ENCODE measurements at places on chromosomes 12 and 14.

DNA sequence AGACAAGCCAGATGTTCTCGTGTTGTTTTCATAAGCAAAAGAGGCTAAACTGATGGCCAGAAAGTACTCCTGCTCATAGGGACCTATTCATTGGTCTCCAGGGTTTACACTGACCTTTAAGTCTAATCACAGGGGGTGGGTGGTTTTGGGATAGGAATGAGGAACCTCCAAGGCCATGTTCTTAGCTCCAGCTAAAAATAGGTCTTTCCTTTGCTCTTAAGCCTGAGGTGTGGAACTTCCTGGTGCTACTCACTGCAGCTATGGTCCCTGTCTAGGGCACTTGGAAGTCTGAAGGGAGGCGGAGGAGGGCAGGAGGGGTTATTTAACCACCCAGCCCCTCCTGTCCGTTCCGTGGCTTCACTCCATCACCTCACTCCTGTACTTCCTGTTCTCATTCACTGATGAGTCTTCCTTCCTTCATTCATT is 18.6 kb downstream of the GPRC5A start:
- DNase-seq = no peak

GRCh38 chr12:131222329-131223139 is 268.8 kb downstream of the ADGRD1 start:
- DNase-seq = no peak

DNA sequence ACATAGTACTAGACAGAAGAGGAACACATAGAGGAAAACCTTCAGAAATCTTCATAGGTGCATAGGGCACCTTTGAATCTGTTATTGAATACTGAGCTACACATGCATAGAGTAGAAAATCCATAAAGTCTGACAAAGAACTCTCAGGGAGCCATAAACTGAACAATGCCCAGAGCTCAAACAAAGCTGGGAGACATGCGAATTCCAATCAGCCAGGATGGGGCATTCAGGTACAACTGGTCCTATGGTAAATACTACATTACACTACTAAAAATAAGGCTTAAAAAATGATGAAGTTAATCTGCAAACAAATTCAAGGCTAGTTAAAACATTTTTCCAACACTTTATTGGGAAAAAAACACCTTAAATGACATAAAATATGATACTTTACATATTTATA is 259.7 kb downstream of the DIO2 start:
- no peak for DNase-seq

- no peak for DNase-seq
Observed at GRCh38 chr12:83153177-83153576, 466.5 kb downstream of the TMTC2 start.

DNA sequence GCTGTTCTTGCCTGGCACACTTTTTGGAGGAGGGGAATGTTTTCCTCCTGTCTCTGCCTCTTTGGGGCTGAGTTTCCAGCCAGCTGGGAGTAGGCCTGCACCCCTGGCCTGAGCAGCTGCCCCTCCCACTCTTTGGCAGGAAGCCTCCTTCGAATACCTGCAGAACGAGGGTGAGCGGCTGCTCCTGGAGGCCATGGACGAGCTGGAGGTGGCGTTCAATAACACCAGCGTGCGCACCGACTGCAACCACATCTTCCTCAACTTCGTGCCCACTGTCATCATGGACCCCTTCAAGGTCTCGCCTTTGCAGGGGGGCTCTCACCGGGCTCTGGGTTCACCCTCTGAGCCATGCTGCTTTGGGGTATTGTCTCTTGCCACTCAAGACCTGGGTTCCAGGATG is 69.4 kb downstream of the FOXN4 start:
- DNase-seq = no peak

DNA sequence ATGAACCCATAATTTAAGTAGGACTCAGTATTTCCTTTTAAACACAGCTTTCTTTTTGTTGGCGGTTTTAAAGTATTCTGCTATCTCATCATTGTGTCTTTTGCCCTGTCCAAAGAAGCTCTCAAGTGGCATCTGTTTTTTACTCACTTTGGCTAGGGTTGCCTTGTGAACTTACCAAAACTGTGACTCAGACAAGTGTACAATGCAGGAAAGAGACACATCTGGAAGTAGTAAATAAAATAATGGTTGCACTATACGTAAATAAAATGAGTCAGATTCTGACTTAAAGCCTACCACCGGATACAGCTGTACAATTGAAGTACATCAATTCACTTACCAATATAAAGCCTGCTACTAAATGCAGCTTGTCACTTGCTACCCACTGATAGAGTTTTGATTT is 619.2 kb upstream of the LRFN5 start:
- no peak for DNase-seq

DNA sequence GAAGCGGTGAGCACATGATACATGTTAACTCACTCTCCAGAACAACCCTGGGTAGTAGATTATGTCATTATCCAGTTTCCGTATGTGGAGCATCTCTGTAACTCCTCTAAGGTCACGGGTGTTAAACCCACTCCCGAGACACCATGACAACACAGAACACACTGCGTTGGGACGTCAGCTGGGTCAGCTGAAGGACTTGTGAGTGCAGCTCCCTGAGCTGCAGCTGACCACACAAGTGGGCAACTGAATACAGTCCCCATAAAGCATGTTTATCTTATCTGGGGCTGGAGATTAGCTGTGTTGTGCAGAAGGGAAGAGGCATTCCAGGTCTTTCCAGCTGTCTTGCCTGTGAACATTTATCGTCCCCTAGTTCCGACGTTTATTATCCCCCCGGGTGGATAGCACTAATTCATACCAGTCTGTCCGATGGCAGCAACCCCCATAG is 211.5 kb downstream of the CHST11 start:
- no peak for DNase-seq

- no peak for DNase-seq
Observed at GRCh38 chr12:24356240-24356804, 406.9 kb upstream of the SOX5 start.

- no peak for DNase-seq
Observed at GRCh38 chr14:34983148-34983760, 462 bp downstream of the SRP54 start.

DNA sequence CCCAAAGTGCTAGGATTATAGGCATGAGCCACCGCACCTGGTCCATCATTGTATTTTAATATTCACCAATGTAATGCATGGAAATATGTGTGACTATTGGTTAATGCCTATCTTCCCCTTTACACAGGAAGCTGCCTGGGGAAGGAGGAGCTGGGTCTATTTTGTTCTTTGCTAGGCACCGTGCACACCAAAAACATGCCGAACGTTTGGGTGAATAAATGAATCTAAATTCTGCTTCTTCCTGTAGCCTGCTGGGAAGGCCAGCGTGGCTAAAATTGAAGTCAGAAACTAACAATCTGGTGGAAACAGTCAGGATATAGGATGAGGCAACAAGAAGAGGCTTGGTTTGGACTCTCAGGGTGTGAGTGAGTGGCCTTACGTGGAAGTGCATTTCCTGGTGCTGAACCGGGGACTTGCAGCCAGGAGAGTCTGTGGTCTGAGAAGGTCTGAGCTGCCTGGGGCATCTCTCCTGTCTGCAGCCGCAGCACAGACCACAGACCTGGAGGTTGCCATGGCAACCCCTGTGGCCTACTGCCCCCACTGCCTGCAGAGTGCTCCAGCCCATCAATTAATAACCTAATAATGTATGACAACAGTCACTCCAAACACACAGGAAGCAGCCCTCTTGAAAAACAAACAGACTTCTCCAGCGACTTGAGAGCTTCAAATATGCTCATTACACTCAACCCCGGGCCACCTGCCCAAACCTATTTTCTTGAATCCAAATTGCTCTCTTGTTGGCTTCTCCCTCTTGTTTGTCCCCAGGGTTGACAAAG is 5.5 kb upstream of the GPR68 start:
- no peak for DNase-seq

DNA sequence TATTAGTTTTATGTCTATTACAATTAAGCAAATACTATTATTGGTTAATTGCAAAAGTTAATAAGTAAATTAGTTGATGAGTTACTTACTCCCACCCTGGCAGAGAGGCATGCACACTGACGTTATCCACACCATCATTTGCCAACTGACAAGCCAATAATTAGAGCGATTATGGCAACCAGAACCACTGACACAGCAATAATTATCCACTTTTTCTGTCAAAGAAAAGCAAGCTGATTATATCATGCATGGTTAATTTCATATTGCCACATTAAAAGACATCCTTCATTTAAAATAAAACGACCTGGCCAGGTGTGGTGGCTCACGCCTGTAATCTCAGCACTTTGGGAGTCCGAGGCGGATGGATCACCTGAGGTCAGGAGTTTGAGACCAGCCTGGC is 43.1 kb downstream of the STX2 start:
- DNase-seq = no peak

DNA sequence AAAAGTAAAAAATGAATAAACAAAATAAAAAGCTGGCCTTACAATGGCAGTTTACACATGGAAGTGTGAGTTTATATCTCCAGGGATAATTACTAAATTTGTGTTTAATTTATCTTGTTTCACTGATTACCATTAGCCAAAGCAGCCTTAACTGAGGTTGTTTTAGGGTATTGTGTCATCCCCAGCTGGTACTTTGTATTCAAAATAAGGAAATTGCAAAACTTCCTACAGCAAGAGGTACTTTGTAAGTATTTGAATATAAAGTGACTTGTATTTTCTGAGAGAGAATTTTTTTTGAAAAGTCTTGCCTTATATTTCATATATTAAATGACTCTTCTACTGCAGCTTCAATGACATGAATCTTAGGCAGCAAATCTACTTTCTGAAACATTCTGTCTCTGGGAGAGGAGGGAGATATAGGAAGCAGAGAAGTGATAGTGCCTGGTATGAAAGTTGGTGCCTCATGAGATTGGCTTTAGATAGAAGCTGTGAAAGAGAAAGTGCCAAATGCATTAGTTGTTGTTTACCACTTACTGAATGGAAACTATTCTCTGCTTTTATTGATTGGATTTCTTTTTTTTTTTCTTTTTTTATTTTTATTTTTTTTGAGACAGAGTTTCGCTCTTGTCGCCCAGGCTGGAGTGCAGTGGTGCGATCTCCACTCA is 6.7 kb downstream of the FNTB start:
- no peak for DNase-seq

DNA sequence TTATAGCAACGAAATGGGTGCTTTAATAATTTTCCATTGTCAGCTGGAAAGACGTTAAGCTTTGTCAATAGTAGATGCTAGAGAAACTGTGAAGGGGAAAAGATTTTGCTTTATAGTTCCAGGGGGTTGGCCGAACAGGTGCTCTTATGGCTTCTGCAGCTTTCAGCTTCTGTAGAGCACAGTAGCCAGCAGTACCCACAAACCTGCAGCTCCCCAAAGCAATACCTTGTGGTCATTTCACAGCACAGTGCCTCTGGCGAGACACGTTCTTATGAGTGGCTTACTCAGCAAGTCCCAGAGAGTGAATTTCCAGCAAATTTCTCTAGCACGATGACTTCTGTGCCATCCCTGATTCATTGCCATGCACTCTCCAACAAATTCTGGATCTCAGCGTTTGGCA is 416.3 kb upstream of the ATP2B1 start:
- DNase-seq = no peak

GRCh38 chr12:15575671-15576541 is 213.3 kb downstream of the EPS8 start:
- DNase-seq = peak; percentile 61

GRCh38 chr12:52199294-52199919 is 7.6 kb upstream of the KRT80 start:
- DNase-seq = no peak

GRCh38 chr14:93970585-93970964 is 5.8 kb downstream of the ASB2 start:
- DNase-seq = no peak

DNA sequence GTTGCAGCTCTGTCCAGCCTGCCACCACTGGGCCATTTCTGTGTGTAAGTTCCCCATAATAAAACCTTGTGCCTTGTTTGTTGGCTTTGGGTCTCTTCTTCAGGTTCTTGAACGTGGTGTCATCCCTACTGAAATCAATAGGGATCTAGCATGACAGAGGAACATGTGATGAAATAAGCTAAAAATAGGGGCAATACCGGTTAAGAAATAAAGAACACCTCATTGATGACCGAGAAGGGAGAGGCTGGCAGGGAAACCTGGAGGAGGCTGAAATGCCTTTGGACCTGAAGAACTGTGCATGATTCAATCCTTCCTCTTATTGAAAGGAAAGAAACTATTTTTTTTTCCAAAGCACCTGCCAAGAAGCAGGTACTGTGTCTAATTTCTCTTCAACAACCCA is 172.3 kb downstream of the PPM1H start:
- no peak for DNase-seq

GRCh38 chr12:69688471-69689427 is 10.4 kb downstream of the BEST3 start:
- DNase-seq = no peak

DNA sequence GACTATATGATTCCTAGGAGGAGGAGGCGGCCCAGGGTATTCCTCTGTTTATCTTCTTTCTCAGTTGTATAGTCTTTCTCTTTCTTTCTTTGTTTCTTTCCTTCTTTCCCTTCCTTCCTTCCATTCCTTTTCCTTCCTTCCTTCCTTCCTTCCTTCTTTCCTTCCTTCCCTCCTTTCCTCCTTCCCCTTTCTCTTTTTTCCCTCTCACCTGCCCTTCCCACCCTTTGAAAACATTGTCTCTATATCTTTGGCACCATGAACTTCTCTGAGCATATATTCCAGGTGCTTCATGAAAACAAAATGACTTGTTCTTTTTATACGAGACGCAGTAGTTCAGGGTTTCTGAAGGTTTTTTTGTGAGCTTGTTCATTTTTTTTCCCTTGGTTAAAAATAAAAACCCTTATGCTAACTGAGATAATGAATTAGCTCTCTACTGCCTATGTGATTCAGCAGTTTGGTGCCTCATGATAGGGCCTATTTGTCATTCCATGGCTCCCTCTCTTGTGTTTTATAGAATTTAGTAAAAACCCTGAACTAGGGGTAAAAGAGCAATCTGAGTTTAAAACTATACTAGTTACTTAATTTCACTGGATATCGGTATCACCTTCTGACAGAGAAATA is 3.2 kb upstream of the TESPA1 start:
- DNase-seq = no peak

GRCh38 chr14:68580671-68581070 is 212.2 kb downstream of the ZFP36L1 start:
- DNase-seq = no peak

DNA sequence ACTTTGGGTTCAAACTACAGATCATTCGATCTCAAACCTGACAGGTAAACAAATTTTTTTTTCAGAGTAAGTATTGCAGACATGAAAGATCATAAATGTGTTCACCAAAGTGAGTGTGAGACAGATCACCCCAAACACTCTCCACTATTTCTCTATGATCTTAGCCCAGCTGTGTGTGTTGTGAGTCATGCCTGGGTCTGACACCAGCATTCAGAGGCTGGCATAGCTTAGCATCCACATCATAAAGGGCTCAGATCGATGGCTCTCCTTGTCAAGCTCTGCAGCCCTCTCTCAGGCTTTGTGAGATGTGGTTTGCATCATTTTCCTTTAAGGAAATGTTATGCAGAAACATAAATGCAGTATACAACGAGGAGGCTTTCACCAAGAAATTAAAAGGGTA is 164.9 kb downstream of the ETV6 start:
- DNase-seq = no peak

All from renal pelvis (tissue), 12 donors.